ENCODE measurements at places on chromosomes 1 and 21.

- no peak for DNase-seq
Measured at GRCh38 chr21:15256996-15257395, 192.2 kb upstream of the NRIP1 start.

DNA sequence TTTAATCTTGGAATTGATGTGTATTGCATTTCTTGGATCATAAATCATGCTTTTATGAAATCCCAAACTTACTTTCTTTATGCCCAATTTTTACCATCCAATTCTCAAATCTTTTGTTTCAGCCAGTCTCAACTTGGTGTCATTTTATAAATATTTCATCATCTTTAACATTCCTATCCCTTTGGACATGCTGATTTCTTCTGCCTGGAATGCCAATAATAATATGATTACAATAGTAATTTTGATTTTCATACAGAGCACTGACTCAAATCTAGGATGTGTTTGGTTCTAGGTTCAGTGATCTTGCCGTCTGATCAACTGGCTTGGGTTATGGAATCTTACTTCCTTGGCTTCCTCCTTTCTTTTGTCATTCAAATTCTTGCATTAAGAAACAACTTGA lies 12.8 kb downstream of the RRP15 start:
- peak; percentile 30 for DNase-seq

DNA sequence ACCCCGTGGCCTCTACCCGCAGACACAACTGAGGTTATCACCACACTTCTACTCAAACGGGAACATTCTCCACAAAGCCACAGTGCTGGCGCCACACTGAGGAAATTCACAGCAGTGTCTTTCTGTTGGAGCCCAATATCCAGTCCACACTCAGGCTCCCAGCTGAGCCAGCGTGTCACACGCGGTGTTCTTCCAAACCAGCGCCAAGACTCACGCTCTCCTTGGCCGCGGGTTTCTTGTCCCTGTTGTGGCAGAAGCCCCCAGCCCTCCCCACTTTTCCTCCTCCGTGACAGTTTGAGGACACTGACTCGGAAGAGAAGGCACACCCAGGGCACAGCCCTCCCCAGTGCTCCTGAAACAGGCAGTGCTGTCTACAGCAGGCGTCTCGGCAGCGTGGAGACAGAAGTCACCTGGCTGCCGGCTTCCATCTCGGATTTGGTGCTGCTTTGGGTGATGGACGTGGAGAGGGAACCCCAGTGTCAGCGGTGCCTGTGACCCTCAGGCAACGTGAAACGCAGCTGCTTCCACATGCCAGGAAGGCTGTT lies 35.4 kb upstream of the AGPAT3 start:
- DNase-seq: no peak

DNA sequence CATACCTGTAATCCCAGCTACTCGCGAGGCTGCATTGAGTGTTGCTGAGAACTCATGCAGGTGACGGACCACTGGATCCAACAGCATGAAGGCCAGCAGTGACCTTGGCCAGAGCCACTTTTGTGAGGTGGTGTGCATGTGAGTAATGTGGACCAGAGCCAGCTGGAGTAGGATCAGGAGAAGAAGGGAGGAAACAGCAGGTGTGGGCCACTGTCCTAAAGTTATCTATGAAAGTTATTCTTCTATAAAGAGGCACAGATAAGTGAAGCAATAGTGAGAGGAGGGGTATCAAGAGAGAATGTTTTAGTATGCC lies 47.8 kb downstream of the TCP10L start:
- DNase-seq: no peak

- DNase-seq: no peak
Measured at GRCh38 chr1:34796990-34797389, 4.2 kb downstream of the GJA4 start.

GRCh38 chr1:2269193-2269921 lies 41.2 kb downstream of the SKI start:
- no peak for DNase-seq

DNA sequence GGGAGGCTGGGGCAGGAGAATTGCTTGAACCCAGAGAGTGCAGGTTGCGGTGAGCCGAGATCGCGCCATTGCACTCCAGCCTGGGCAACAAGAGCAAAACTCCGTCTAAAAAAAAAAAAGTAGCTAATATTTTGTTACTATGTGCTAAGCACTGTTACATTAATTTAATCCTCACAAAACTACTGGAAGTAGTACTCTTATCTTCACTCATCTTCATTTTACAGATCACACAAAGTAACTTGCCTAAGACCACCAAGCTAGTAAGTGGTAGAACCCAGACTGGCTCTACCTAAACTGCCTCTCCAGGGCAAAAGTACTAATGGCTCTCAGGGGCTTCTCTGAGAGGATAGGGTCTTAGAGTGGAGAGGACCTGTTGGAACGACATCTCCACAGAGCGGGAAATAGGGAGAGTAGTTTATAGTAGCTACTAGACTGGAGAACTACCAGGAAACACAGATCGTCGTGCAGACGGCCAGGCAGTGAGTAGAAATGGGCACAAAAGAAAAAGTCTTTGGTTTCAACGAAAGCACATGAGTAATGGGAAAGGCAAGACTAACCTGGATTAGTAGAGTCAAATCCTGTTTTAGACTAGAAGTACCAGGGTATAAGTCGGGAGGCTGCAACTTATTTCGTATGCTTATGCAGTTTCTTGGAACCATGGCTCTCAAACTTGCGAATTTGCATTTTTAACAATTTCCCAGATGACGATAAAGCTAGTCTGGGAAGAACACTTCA lies 1.4 kb downstream of the CLCC1 start:
- no peak for DNase-seq

DNA sequence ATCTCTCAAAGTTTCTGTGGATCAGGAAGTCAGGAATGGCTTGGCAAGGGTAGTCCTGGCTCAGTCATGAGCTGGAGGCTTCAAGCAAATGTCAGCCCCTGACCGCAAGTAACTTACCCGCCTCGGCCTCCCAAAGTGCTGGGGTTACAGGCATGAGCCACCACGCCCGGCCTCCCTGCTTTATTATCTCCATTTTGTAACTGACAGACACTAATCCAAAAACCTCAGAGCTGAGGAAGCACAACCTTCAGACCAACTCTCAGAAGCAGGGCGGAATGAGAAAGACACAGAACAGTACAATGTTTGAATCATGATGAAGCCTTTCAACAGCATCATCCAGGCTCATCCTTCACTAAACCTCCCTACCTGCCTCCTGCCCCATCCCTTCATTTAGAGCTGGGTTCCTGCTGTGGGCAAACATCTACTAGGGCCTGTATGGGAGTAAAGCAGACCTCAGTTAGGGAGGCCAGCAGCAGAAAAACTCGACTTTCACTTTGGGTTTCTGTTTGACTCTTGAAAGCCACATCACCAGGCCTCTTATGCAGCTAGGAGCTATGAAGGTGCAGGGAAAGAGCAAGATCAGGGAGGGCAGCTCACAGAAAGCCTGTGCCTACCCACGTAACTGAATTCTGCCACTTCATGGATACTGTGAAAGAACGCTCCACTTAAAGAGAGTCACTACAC lies 84.4 kb upstream of the RAB4A start:
- no peak for DNase-seq

- DNase-seq: no peak
Measured at GRCh38 chr1:111756124-111756513, 418 bp downstream of the DDX20 start.

DNA sequence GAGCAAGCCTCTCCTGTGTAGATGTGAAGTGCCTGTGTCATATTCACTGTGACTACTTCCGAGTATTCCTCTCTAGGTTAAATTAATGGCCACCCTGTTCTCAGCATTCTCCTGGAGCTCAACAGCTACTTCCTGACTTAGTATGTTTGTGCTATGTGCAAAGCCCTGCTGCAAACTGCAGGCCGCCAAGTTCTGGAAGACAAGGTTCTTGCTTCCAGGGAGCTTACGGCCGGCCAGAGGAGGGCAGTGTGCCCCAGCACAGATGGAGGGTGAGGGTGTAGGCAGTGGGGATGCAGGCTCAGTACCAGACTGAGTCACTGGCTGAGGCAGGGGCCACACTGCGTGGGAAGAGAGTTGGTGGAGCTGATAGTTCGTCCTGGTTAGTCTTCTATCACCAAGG lies 43.2 kb downstream of the ELK4 start:
- DNase-seq: peak; percentile 71
